ENCODE measurements at places on chromosomes 1 and 21.
A peak's percentile ranks its signal among the peaks of the same experiment; 100 is the strongest.

DNA sequence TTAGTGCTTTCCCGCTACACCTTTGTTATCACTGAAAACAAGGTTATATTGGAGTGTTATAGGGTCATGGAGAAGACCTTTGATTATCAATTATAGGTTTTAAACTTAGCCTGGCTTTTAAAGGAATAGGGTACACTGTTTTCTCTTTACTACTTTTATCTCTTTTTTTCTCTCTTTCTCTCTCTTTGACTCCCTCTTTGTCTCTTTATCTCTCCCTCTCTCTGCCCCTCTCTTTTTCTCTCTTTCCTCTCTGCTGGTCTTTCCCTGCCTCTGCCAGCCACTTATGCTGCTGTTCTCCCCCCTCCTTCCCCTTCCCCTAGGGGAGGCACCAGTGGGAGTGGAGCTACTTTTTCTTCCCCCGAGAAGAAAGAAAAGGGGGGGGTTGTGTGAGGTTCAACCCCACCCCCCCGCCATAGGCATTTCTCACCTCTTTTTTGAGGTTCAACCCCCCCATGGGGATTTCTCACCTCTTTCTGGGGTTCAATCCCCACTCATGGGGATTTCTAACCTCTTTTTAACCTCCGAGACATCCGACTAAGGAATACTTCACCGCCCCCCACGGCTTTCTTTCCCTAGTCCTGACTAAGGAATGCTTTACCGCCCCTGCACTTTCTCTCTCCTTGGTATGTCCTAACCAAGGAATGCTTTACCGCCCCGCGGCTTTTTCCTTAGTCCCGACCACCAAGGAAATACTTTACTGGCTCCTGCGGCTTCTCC is 17.2 kb upstream of the ZBTB8B start:
- DNase-seq = peak; percentile 75

DNA sequence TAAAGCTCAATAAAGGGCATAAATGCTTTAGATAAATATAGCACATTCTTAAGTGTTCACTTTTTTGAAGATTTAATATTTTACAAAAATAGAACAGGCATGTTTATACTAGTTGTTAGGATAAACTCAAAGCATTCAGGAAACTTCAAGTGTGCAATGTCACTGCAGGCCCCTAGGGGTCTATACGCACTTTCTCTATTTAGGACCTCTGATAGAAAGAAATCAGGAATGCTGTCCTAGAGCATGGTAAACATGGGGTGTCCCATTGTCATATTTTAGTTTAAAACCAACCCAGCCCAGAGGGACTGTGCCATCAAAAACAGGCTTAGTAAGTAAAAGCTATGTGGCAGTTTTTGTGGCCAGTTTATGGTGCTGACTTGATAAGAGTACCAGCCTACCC is 102.2 kb downstream of the BARHL2 start:
- DNase-seq = no peak

GRCh38 chr1:175632667-175633066 is 110.7 kb downstream of the TNR start:
- no peak for DNase-seq

GRCh38 chr1:207991583-207992026 is 80.7 kb upstream of the CD34 start:
- no peak for DNase-seq

- DNase-seq = no peak
These were observed 217.7 kb upstream of the IRF2BP2 start for GRCh38 chr1:234827656-234828055.

DNA sequence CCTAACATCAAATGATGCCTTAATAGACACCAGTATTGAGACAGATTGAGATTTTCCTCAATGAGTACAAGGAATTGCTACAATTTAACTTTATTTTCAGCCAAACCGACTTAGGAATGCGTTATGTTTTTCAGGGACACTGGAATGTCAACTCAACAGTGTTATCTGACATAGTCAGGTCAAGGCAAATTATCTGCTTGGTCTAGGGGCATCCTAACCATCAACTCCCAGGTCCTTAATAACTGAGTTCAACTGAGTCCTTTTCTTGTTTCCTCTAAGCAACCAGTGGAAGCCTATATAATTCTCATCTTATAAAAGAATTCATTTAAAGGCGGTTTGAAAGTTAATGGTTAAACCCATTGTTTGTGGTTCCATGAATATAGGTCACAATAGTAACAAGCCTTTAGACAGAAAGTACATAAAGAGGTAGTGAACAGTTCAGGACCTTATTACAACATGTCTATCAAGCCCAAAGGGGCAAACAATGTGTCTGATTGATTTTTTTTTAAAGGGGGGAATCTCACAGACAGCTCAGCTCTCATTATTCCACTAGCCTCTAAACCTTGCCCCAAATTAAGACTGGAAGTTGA is 32.3 kb upstream of the NR5A2 start:
- no peak for DNase-seq

DNA sequence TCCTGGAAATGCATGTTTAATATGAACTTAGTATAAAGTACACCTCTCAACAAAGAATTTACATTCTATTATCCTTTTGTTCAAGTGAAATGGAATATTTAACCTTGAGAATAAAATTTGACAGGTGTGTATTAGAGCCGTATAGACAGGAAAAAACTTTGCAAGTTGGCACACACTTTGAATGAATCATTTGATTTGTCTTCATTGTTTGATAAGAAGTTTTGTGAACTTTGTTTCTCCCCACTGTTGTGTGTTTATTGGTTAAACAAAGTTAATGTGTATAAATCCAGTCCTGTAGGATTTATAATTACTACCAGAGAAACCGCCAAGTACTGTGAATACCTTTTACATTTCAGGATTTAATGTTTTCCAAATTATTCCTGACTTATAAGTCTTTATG is 2.0 kb downstream of the SYDE2 start:
- no peak for DNase-seq

DNA sequence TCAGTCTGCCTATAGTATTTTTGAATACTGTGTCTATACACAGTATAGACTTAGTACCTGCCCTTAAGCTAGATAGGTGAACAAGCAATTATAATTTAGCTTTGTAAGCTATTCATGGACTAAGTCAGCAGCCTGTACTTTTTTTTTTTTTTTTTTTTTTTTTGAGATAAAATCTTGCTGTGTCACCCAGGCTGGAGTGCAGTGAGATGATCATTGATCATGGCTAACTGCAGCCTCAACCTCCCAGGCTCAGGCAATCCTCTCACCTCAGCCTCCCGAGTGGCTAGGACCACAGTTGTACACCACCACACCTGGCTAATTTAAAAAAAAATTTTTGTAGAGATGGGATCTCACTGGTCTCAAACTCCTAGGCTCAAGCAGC is 17.3 kb downstream of the ITSN1 start:
- no peak for DNase-seq

DNA sequence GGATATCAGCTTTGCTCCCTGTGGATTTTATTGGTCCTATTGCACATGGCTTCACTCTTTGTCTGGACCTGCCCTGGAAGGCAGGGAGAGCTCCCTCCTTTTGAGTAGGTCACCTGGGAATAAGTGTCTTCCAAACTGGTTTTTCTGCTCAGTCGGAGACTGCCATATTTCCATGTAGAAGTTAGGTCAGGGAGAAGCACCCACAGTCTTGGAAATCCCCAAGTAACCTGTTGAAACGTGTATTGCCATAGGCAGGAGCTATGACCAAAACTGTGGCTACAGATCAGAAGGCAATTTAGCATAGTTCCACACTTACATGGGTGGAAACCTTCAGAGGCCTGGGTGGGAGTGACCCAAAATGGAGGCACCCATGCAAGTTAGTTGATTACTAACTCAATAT is 3.5 kb upstream of the GNG12 start:
- no peak for DNase-seq

DNA sequence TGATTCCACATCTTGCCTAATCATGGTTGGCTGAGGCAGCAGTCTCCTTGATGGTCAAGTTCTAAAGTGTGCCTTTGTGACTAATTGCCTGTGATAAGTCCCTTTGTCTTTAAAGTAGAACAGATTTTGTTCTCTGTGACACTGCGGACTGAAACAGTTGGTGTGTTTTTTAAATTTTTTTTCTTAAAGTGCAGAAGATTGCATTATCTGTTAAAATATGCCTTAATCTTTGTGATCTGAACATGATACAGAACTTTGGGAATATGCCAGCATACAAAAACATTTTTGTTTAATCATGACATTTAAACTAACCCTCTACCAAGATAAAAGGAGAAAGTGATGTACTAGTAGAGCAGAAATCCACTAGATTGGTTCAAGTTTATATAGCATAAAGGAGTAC is 1260.6 kb upstream of the ADGRL2 start:
- no peak for DNase-seq

GRCh38 chr1:91523482-91523881 is 22.8 kb downstream of the CDC7 start:
- DNase-seq = peak; percentile 6

DNA sequence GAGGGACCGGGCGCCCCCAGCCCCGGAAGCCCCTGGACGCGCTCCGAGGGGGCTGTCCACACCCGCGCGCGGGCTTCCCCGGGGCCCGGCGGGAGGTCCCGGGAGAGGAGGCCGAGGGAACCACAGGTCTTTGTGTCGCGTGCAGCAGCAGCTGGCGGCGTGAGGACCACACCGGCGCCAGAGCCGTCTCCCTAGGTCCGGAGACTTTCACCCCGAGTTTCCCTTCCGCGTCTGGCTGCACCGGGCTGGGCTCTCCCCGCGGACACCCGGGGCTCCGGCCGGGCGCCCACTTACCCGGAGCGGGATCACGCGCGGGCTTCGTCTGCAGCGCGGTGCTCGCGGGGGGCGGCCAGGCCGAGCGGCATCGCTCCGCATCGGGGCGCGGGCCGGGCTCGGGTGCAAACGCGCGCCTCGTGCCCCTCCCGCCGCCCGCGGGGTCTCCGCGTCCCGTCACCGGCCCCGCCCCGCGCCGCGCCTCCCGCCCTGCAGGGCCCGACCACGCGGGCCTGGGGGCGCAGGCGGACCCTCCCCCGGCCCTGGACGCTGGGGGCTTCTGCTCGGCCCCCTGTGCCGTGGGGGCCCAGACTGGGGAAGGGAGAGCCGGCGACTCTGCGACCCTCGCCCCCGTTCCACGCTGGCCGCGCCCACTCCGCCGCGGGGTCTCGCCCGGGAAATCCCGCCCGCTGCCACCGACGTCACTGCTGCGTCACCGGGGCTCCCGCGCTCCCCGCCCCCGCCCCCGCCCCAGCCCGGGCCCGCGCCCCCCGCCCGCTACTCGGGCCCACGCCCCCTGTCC is at the start of gene GNG4:
Gene GNG4, minus strand, starts transcription at position 417 of the 796 bp plus-strand sequence. CDS start 65,946 bp downstream, outside the sequence.
- DNase-seq = no peak

DNA sequence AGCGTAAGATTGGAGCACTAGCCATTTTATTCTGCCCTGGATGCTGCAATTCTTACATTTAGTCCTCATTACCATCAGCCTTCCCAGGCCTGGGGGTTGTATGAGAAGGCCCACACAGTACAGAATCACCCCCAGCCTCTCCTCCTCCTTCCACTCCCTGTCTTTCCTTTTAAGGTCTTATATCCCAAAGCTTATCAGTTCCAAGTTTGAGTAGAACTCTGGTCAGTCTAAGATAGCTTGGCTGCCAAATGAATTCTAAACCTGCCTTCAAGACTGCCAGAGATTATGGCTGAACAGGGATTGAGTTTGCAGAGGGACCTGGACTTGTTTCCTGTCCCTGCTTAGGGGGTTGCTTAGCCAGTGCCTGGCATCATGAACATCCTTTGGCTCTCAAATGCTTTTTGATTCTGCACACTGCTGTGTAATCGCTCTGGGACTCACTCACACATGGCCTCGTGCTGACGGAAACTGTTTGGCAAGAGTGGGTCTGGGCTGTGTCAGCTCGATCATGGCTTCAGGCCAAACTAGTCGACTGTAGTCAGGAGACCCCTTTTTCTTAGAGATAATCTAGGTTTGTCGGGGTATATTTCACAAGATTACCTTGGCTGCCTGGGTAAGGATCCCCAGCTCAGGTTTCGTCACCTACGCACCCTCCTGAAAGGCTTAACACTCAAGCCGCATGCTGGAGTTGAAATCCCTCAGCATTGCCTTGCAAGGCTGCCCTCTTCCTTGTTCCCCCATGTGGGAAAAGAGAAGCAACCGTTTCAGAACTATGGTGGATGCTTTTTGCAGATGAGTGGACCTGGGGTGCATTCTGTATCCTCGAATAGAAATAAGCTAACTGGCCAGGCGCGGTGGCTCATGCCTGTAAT is 252.6 kb downstream of the NFIA start:
- DNase-seq = peak; percentile 3

- DNase-seq = no peak
These were observed 50.7 kb downstream of the HMGB4 start for GRCh38 chr1:33914531-33914930.

DNA sequence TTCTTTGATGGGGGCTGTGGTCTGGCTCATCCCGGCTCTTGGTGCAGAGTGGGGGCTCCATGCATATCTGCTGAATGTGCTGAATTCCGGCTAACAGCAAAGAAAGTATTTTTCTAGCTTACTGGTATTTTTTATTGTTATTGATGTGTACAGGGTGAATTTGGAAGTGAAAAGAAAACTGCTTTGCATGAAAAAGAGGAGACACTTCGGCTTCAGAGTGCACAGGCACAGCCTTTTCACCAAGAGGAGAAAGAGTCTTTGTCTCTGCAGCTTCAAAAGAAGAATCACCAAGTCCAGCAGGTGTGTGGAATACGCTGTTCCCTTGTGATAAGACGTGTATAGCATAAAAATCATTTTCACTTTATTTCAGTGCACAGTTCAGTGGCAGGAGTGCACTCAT is 57.6 kb downstream of the PCNT start:
- no peak for DNase-seq

DNA sequence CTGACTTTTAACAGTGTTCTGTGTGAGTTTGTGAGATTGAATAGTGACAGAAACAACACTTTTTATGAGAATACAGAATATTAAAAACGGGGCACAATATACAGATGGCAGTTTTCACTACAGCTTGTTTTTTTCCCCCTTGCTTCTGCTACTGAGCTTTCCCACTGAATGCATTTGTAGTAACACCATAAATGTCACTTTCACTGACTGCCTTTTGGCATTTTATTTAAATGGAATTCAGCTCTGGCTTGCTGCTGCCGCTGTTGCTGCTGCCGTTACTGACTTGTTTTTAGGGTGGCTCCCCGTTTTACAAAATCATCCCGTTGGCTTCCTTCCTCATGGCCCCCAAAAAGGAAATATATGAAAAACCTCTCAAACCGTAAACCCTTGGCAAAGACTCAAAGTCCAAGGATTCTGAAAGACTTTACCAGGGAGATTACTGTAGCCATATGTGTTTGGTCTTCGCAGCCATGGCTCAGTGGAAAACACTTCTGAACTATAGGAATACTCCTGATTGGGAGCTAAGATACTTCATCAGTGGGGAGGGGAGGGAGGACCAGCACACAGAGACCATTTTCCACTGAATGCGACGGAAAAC is 151.0 kb downstream of the NUF2 start:
- DNase-seq = no peak

GRCh38 chr1:162458236-162458635 is 39.4 kb upstream of the UHMK1 start:
- DNase-seq = peak; percentile 30

- DNase-seq = no peak
These were observed 79.1 kb downstream of the RGS21 start for GRCh38 chr1:192395895-192396294.

DNA sequence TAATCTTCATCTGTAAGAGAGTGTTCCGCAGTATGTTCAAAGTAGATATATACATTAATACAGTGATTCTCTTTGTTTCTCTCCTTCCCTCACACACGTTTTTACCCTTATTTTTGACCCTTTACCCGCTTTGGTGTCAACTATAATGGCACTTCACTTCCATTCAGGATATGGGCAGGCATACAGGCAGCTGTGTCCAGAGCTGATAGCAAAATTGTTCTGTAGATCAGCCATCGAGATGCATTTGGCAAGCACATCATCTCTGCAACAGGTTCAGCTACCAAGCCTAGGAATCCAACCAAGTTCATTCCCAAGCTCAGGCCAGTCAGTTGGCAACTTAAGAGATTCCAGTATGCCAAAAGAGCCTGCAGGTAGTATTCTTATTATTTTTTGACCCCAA is 74.8 kb downstream of the FNBP1L start:
- no peak for DNase-seq

All from AG10803 (cell line).